ENCODE measurements at places on chromosomes 1 and 21. TPM values are rescaled to one million over a fixed set of nuclear protein-coding genes. Genes with fewer than 3 reads are reported as not detected.

Gene ANKRD45
- 0.44 TPM for total RNA-seq

Gene TOMM20
- 75.7 TPM for total RNA-seq

Gene CACNA1S
- not detected for total RNA-seq

Gene SPATA21
- not detected for total RNA-seq

Gene KIF17
- 3.8 TPM for total RNA-seq

Gene RNU1-1
- total RNA-seq: under 0.01 TPM

Gene AMY2A
- total RNA-seq: not detected

Gene DR1
- 31.0 TPM for total RNA-seq

Gene SPAG17
- total RNA-seq: 0.22 TPM

Gene CCDC27
- total RNA-seq: not detected

Gene KPRP
- not detected for total RNA-seq

Gene TNFRSF8
- 4.9 TPM for total RNA-seq

Gene SIPA1L2
- total RNA-seq: 56.4 TPM

Gene KCNE2
- total RNA-seq: 0.59 TPM

Gene G0S2
- 60.8 TPM for total RNA-seq

Gene AGL
- total RNA-seq: 13.2 TPM

Gene GNG12
- total RNA-seq: 55.9 TPM

Gene PADI3
- total RNA-seq: not detected

Gene ADAMTS5
- total RNA-seq: 18.3 TPM

Gene CFHR1
- not detected for total RNA-seq

Gene TUFT1
- 3.3 TPM for total RNA-seq

Gene C1orf185
- not detected for total RNA-seq

Gene NPHP4
- 29.1 TPM for total RNA-seq

Gene CAP1
- total RNA-seq: 237 TPM

Gene PTGFR
- total RNA-seq: 61.4 TPM

Gene ASAP3
- total RNA-seq: 79.8 TPM

Gene MRPL37
- 43.7 TPM for total RNA-seq

Gene TRIM58
- total RNA-seq: 17.4 TPM
